ENCODE measurements at places on chromosomes 13 and 19.

DNA sequence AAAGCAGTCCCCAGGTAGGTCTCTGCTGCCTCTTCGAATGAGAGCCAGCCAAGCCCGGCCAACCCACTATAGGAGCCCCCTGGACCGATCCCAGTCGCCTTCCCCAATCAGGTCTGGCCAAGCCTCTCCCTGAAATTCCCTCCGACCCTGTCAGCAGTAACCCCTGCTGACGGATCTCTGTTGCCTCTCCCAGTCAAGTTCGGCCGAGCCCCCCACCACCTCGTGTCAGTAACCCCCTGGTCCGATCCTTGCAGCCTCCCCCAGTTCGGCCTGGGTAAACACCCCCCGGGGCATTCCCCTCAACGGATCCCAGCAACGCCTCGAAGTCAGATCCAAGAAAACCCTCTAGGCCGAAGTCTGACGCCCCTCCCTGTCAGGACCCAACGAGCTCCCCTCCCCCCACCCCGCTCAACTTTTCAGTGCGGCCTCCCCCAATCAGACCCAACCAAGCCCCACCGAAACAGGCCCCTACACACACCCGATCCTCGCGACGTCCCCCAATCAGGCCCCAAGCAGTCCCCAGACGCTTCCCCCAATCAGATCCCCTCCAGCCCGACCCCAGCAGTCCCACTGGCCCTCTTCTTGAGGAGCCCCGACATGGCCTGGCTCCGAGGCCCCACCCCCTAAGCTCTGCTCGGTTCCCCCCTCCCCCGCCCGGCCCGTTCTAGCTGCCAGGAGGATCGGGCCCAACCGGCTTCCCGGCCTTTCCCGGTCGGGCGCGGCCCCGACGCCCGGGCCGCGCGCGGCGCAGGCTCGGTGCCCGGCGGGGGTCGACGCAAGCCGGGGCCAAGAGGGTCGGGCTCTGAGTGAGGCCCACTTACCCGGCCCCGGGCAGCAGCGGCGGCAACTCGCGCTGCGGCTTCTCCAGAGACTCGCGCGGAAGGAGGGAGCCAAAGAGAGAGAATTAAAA lies 1.8 kb downstream of the TNPO2 start:
- DNase-seq: peak; percentile 90

- peak; percentile 95 for DNase-seq
Observed at GRCh38 chr19:53132141-53132991, at the start of gene ZNF415. Gene ZNF415, minus strand, starts transcription at chr19:53132910. Its CDS starts 10,234 bp downstream, at chr19:53122676.

GRCh38 chr19:51240866-51241265 lies 10.0 kb upstream of the SIGLECL1 start:
- no peak for DNase-seq

DNA sequence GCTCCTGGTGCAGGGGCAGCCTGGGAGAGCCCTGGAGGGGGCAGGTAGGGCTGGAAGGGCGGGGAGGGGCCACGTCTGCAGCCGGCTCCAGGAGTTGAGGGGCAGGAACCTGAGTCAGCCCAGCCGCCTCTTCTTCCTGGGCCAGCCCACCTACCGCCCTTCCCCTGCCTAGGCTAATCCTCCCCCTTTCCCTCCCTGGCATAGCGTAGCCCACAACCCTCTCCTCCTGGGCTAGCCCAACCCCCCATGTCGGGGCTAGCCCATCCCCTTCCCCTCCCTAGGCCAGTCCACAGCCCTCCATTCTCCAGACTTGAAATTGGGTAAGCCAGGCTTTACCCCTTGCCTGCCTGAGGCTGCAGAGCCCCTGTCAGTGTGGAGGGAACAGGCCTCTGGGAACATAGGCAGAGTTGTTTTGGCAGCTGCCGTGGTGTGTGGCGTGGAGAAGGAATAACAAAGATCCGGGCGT lies 20.6 kb upstream of the WDR18 start:
- no peak for DNase-seq

GRCh38 chr19:17706750-17707181 lies 12.5 kb upstream of the MAP1S start:
- no peak for DNase-seq

DNA sequence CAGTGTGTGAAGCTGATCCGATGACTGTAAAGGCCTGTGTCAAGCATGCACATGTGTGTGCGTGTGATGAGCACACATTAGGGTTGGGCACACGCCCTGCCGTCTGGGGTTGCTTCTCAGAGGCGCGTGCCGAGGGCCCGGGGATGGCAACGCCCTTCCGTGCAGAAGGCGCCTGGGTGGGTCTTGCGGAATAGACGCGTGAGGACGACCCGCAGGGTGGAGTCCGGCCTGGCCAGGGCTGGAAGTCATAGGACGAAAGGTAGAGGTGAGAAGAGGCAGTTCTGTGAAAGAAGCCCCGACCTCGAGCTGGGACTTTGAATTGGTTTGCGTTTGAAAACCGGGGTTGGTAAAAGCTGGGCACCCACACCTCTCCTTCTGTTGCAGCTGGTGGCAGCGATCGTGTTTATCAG lies 35.7 kb downstream of the TMEM255B start:
- no peak for DNase-seq

GRCh38 chr19:20669263-20669662 lies 7.9 kb upstream of the ZNF626 start:
- DNase-seq: no peak

DNA sequence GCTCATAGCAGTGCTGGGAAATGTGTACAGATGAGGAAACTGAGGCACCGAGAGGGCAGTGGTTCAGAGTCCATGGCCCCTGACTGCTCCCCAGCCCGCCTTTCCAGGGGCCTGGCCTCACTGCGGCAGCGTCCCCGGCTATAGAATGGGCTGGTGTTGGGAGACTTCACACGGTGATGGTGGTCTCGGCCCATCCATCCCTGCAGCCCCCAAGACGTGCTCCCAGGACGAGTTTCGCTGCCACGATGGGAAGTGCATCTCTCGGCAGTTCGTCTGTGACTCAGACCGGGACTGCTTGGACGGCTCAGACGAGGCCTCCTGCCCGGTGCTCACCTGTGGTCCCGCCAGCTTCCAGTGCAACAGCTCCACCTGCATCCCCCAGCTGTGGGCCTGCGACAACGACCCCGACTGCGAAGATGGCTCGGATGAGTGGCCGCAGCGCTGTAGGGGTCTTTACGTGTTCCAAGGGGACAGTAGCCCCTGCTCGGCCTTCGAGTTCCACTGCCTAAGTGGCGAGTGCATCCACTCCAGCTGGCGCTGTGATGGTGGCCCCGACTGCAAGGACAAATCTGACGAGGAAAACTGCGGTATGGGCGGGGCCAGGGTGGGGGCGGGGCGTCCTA lies 15.9 kb downstream of the LDLR start:
- no peak for DNase-seq

DNA sequence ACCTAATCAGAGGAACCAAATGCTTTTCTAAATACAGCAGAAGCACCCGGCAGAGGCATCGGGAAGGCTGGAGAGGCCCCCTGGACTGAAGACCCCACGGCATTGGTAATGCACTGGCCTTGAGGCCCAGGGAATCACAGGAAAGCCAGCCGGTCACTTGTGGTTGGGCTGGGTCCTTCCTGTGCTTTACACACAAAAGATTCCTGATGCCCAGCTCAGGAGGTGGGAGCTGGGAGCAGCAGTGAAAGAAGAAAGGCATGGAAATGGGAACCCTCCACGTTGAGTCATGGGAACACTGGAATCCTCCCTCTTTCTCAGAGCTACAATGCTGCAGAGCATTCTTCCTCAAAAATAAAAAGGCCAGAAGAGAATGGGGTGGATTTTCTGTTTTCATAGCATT lies 126.4 kb downstream of the TNFRSF19 start:
- no peak for DNase-seq

DNA sequence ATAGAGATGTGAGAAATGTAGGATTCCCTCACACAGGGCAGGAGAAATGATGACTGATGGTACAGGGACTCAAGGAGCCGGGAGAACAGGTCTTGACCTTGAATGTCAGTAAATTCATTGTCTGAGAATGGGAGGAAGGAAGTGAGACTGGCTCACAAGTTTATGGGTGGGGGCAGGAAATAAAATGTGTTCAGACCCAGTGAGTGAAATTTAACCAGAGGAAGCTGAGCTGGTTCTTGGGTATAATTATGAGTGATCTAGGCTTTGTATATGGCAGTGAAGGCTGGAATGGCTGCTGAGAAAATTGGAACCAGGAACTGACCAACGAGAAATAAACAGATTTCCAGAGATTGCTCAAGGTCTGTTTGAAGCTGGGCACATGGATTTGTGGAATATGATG lies 6.3 kb upstream of the IGSF23 start:
- DNase-seq: no peak

DNA sequence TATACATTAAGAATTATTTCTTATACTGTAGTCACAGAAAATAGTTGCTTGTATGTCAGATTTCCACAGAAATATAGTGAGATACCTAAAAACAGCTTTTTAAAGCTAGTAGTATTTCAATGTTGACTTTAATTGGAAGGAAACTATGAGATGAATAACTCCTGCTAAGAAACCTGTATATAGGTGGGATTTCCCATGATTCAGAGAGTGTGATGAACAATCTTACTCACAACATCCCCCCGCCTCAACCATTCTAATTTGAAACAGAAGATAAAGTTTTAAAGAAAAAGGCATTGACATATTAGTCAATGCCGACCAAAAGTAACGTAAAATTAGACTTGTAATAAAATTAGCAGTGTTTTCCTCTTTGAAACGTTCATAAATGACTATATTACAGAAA lies 1.4 kb upstream of the MIR17HG start:
- no peak for DNase-seq

GRCh38 chr13:78601124-78601873 lies 2.1 kb downstream of the POU4F1 start:
- DNase-seq: no peak
